ENCODE measurements at places on chromosomes 7 and 10.

DNA sequence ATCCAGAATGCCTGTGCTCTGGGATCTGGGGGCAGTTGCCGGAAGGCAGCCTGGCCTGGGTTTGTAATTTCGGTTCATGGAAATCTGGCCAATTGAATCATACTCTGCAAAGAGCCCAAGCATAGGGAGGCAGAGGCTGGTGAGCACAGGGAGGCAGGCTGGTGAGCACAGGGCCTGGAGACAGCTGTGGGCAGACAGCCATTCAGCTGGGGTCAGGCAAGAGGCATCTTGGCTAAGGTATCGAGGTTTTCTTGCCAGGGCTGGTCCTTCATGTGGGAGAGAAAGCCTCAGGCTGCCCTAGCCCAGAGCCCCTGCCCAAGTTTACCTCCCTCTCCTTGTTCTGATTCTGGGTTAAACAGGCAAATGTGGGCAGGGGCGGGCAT, 63.7 kb upstream of the BAIAP2L1 start:
- no peak for DNase-seq

- peak; percentile 58 for DNase-seq
Observed at GRCh38 chr10:12844811-12845483, 156.6 kb downstream of the CCDC3 start.

DNA sequence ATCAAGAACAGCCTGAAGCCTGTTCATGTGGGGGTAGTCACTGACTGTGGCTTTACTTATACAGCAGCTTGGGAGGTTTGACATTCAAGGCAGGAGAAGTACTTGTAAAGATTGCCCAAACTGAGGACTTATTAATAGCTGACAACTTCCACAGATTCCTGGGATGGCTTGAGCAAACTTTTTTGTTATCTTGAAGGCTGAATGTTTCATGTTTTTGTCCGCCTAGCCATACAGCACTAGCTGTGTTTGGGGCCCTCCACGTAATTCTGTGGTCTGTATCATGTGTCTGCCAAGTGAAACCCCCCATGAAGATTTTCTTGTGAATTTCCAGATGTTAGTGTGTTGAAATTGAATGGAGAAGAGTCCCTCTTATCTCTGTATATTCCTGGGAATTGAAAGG, 38.6 kb downstream of the FAS start:
- DNase-seq = no peak

DNA sequence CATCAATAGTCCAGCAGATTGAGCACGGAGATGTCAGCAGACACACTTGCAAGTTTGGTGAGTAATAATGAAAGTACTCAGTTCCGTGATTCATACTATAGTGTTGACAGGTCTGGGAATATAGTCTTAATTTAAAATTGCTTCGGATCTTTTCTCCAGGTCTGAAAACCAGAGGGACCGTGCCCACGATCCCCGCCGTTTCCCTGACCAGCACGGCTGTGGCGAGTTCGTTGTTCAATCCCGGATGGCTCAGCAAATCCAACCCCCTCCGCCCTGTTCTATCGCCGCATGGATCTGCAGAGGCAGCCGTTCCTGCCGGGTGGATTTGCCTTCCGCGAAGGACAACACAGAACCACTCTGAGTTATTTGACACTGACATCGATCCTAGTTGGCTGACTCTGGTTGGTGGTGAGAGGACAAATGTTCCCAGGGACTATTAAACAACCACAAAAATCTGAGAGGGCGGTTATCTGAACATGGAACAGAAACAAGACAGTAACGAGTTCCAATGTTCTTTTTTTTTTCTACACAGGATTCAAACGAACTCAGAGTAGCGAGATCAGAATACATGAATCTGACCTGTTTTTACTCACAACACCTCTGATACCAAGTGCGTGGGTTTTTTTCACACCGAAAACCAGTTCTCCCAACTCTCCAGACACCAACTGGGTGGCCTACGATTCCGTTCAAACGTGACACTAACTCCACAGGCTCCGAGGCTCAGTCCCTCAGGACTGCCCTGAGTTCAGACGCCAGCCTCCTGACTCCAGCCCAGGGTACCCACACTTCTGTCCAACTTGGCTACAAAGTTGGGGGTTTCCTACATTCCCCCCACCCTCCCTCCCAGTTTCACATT, 52.7 kb downstream of the RBM17 start:
- peak; percentile 42 for DNase-seq

DNA sequence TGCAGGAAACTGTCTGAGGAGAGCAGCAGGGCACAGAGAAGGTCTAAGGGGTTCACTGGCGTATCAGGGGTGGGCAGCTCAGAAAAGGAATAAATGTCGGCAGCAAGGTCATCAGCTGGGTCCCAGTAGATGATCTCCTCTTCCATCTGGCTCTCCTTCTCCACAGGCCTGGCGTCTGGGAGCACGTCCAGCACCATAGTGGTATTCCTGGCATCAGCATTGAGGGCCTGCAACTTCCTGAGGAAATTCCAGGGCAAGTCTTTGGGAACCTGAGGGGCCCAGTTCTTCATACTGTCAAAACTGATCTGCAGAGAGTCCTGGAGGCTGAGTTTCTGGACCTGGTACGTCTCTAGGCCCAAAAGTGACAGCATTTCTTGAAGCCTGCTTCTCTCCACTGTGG, 9.6 kb upstream of the MRPS24 start:
- DNase-seq = no peak

All from prostate gland (tissue), 2 donors.